ENCODE measurements at places on chromosomes 4 and X.

DNA sequence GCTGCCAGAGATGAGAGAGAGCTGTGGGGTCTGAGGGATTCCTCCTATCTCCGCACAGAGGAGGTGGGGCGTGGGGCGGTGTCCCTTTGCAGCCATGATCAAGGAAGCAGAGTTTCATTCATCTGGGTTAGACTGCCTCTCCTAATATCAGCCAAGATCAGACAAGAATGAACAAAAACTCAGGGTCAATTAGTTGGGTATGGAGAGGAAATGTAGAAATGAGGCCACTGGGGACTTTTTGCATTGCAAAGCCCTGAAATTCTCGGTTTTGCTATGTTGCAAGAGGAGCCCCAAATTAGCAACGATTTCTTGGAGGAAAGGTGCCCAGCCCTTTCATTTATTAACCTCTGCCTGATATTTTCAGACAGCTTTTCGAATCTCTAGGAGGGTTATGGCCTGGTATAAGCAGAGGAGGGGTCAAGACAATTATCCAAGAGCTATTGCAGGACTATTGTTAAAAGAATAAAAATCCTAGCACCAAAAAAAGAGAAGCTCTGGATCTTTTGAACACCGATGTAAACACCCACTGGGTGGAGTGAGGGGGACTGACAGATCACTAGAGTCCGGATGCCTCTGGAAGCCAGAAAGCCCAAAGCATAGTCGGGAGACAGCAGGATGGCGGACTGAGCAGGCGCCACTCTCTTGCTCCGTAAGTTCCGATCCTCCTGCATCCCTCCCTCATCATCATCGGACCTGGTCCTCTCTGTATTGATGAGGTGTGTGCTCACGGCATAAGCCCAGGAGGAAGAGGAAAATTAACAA is 34.4 kb upstream of the ACSL1 start:
- no peaks in the 10 kb centered on the region for H3K36me3 ChIP-seq
- no peak for DNase-seq
- H3K27me3 ChIP-seq = no peaks in the 10 kb centered on the region

DNA sequence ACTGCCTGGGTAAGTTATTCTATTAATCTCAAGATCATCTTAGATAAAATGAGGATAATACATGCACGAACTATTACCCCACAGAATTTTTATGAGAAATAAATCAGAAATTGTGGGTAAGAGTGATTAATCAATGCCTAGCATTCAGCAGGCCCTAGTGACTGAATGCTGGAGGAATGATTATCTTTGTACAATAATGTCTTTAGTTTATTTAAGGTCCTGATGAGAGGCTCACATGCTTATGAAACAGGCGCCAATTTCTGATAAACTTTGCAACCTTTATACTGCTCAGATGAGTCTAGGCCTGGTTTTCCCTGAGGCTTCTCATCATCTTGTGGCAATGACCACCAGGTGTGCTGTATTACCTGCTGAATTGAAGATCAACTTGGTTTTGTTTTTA is 27.8 kb upstream of the BMP2K start:
- H3K36me3 ChIP-seq = no peaks in the 10 kb centered on the region
- H3K27ac ChIP-seq = no peak overlapping the region
- no peak overlapping the region for H3K4me3 ChIP-seq
- H3K27me3 ChIP-seq = no peaks in the 10 kb centered on the region
- no peak for DNase-seq

DNA sequence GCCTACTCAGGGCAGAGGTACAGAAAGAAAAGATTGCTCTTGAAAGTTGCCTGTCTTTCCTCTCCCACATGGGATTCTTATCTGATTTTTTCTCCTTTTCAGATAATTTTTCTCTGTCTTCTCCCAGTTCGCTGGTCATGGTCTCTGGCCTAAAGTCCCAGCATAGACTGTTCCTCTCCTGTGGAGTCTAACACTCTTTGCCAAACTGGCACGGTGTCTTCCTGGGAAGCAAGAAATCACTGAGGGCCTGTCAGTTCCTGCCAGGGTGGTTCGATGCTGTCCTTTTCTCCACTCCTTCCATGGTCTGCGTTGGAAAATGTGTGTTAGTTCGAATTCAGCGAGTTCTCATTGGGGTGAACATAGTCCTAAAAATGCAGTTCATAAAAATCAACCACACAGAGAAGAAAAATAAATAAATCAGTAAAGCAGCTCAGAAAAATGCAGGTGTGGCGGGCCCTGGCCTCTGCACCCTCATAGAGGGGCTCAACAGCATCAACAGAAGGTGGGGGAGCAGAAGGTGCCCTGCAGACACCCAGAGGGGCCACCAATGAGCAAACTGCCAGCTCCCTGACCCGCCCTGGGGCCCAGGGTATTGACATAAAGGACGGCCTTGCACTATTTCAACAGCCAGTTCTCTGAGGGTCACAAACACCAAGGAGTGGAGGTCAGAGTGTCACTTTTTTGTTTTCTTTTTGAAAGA is 2.1 kb downstream of the RGN start:
- no peak overlapping the region for H3K27ac ChIP-seq
- no peaks in the 10 kb centered on the region for H3K4me1 ChIP-seq
- H3K4me3 ChIP-seq = no peak overlapping the region
- no peak for DNase-seq

- no peak for DNase-seq
- H3K27me3 ChIP-seq = peaks cover 11% of the 10 kb centered on the region
- no peaks in the 10 kb centered on the region for H3K4me1 ChIP-seq
- no peak overlapping the region for H3K4me3 ChIP-seq
- H3K27ac ChIP-seq = no peak overlapping the region
- peaks cover 7% of the 10 kb centered on the region for H3K36me3 ChIP-seq
Measured at GRCh38 chr4:52081216-52081615, 30.1 kb downstream of the SPATA18 start.

- H3K4me3 ChIP-seq = no peak overlapping the region
- no peaks in the 10 kb centered on the region for H3K36me3 ChIP-seq
- H3K27ac ChIP-seq = no peak overlapping the region
- H3K4me1 ChIP-seq = no peaks in the 10 kb centered on the region
- DNase-seq = no peak
Measured at GRCh38 chr4:153028535-153028934, 92.4 kb downstream of the FHDC1 start.

DNA sequence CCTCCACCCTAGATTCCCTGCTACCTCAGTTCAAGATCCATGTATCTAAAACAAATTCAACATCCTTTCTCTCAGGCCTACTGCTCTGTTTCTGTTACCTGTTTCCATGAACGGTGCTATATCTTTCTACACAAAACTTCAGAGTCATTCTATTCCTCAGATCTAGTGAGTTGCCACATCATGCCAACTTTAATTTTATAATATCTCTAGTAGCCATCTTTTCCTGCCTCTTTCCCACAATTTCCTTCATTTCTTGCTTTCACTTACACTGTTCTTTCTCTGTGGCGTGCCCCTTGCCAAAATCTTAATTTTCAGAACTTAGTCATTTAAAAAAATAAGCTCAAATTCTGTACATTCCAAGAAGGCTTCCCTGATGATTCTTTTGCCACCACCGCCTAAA is 15.2 kb downstream of the GUCY1A1 start:
- no peaks in the 10 kb centered on the region for H3K36me3 ChIP-seq
- H3K27ac ChIP-seq = peak overlapping the region; percentile 6
- DNase-seq = no peak
- H3K4me3 ChIP-seq = no peak overlapping the region
- no peaks in the 10 kb centered on the region for H3K27me3 ChIP-seq

GRCh38 chr4:1967512-1968149 is 41.1 kb downstream of the NELFA start:
- no peaks in the 10 kb centered on the region for H3K27me3 ChIP-seq
- no peak for DNase-seq
- H3K4me1 ChIP-seq = no peaks in the 10 kb centered on the region
- peaks cover 30% of the 10 kb centered on the region for H3K36me3 ChIP-seq

GRCh38 chrX:3791449-3791848 is 78.0 kb upstream of the PRKX start:
- no peaks in the 10 kb centered on the region for H3K27me3 ChIP-seq
- H3K4me1 ChIP-seq = no peaks in the 10 kb centered on the region
- no peak for DNase-seq
- H3K36me3 ChIP-seq = no peaks in the 10 kb centered on the region
- H3K27ac ChIP-seq = no peak overlapping the region

GRCh38 chrX:136221851-136222513 is 29.2 kb downstream of the MAP7D3 start:
- no peak overlapping the region for H3K4me3 ChIP-seq
- no peak for DNase-seq
- H3K27ac ChIP-seq = no peak overlapping the region

DNA sequence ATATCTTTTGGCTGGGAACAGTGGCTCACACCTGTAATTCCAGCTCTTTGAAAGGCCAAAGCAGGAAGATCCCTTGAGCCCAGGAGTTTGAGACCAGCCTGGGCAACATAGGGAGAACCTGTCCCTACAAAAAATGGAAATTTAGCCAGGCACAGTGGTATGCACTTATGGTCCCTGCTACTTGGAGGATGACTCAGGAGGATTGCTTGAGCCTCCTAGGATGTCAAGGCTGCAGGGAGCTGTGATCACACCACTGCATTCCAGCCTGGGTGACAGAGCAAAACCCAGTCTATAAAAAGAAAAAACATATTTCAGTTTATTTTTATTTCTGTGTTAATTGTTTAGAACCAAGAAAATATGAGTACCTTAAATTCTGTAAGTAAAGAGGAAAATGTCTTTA is 123.7 kb downstream of the CBR4 start:
- H3K27ac ChIP-seq = no peak overlapping the region
- no peak for DNase-seq
- H3K4me1 ChIP-seq = peaks cover 10% of the 10 kb centered on the region
- no peak overlapping the region for H3K4me3 ChIP-seq

DNA sequence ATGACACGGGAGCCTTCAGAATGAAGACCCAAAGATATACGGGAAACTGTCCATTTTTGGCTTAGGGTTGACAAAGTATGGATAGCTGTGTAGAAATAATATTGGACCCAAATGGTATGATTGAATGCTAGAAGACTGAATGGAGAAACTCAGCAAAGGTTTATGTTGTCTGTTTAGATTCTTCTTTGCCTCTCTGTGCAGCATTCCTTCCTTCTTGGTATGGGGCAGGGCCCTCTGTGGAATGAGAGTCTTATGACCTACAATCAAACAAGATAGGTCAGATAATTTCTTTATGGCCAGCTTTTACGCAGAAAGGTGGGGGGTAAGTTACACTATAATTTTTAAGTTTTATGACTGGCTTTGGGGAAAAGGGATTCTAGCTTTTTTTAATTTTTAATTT is 124.3 kb downstream of the PCDH10 start:
- H3K4me1 ChIP-seq = no peaks in the 10 kb centered on the region
- no peak overlapping the region for H3K4me3 ChIP-seq
- H3K27me3 ChIP-seq = no peaks in the 10 kb centered on the region

GRCh38 chr4:146437778-146438177 is 84.0 kb downstream of the SLC10A7 start:
- no peak for DNase-seq
- H3K36me3 ChIP-seq = no peaks in the 10 kb centered on the region

DNA sequence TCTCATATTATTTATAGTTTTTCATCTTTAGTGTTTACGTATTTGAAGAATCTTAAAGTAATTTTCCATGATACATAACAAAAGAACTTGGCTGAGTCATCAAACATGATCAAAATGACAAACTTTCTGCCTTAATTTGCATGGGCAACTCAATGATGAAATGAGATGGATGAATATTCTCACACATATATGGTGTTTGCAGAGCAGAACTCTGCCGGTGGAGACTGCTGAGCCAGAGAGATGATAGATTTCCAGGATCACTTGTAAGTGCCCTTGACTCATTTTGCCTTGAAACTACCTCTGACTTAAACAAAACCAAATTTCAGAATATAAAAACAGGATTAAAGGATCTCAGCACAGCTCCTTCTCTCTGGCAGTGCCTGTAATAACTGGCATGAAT is 38.2 kb downstream of the TRPC3 start:
- H3K36me3 ChIP-seq = no peaks in the 10 kb centered on the region
- H3K4me1 ChIP-seq = no peaks in the 10 kb centered on the region
- no peak for DNase-seq
- no peak overlapping the region for H3K27ac ChIP-seq
- H3K4me3 ChIP-seq = no peak overlapping the region

DNA sequence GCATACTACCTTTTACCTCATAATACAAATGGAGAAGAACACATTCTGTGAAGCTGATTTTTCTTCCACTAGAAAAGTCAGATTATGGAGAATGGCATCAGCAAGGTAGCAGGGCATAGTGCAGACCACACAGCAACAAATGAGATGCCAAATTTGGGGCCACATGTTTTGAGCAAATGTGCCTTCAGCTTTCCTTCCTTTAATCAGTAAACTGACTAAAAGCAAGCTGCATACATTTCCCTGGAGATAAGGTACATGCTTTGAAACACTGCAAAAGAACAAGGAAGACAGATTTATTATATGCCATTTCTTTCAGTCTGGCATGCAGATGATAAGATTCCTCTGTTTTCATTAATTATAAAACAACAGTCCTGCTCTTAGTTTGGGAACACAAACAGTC is 67.1 kb upstream of the GUCY1A1 start:
- no peaks in the 10 kb centered on the region for H3K36me3 ChIP-seq
- no peak overlapping the region for H3K4me3 ChIP-seq
- H3K27me3 ChIP-seq = no peaks in the 10 kb centered on the region
- peaks cover 8% of the 10 kb centered on the region for H3K4me1 ChIP-seq

DNA sequence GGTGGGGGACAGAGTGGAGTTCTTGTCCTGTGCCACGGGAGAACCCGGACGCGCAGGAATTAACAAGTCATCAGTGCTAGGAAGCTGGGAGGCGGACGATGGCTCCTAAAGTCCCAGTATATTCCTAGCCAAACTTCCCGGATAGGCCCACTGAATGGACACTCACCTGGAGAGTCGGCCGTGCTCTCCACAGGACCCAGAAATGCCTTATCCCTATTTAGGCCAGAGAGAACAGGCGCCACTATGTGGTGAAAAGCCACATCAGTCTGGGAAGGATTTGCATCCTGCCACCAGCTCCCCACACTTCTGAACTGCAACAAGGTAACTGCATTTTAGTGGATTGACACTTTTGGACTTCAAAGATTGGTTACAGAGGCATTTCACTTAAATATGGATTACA is 1.1 kb downstream of the CFAP299 start:
- no peak overlapping the region for H3K4me3 ChIP-seq
- H3K27ac ChIP-seq = no peak overlapping the region
- H3K4me1 ChIP-seq = peaks cover 12% of the 10 kb centered on the region
- no peaks in the 10 kb centered on the region for H3K36me3 ChIP-seq
- no peaks in the 10 kb centered on the region for H3K27me3 ChIP-seq
